ENCODE measurements at places on chromosomes 6 and 20.
A peak's percentile ranks its signal among the peaks of the same experiment; 100 is the strongest.

DNA sequence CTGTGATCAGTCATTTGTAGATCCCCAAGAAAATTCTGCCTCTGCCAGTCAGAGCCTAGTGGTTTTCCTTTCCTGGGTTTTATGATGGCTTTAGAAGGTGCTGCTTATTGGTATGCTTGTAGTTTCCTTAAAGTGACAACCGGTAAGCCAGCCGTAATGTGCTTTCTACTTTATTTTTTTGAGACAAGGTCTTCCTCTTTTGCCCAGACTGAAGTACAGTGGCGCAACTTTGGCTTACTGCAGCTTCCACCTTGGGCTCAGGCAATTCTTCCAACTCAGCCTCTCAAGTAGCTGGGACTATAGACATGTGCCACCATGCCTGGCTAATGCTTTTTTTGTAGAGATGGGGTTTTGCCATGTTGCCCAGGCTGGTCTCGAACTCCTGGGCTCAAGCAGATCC is 23.5 kb downstream of the MCM8 start:
- no peak for DNase-seq

- DNase-seq = no peak
Measured at GRCh38 chr6:131727868-131728267, 17.1 kb upstream of the CTAGE9 start.

DNA sequence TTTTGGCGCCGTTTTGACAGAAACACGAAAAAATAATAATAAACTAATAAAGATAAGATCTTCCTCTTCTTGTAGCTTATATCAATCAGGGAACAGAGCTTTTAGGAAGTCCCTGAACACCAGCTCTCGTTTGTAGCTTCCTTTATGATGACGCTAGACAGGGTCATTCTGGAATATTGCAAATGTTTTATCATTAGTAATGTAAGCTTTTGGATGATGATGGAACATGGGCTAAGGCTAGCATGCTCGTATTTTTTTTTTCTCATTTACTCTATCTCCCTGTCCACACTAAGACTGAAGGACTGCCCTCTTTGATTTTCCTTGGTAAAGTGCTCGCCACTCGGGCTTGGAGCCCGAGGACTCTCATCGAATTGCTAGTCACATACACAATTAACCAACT is 22.1 kb upstream of the POM121L2 start:
- DNase-seq = no peak

DNA sequence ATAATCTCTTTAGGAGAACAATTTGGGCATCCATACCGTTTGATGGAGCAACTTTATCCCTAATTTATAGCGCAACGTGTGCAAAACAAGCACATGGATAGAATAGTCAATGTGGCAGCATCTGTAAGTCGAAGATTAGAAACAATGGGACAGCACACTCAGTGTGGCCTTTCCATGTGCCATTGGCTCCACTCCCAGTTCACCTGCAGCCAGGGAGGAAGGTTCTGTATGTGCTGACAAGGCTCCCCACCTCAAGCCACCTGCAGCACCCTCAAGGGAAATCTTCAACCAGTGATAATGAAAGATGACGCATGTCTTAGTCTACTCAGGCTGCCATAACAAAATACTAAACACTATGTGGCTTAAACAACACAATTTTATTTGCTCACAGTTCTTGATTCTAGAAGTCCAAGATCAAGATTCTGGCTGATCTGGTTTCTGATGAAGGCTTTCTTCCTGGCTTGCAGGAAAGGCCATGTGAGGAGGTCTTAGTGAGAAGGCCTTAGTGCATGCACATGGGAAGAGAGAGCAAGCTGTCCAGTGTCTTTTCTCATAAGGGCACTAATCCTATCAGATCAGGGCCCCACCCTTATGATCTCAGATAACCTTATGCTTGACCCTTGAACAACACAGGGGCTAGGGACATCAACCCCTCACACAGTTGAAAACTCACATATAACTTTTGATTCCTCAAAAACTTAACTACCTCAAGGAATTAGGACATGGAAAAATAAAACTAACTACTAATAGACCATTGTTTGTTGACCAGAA is 34.9 kb upstream of the SHLD1 start:
- no peak for DNase-seq

GRCh38 chr6:30349421-30350177 is 4.6 kb downstream of the RPP21 start:
- DNase-seq = no peak

DNA sequence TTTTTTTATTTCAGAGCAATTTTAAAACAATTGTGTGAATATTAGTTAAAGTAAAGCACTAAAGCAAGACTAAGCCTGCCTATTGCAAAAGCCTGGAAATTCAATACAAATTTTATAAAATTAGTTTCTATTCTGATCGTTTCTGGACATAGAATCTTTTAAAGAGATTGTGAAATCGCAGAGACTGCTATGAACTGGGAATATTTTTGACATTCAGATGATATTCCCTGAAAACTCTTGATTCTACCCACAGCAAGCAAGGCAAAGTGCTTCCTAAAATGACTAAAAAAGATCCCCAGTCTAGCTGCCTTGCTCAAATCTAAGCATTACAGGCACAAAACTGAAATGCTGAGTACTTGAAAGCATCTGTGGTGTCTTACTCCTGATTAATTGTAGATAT is 187.6 kb upstream of the CEP162 start:
- no peak for DNase-seq

DNA sequence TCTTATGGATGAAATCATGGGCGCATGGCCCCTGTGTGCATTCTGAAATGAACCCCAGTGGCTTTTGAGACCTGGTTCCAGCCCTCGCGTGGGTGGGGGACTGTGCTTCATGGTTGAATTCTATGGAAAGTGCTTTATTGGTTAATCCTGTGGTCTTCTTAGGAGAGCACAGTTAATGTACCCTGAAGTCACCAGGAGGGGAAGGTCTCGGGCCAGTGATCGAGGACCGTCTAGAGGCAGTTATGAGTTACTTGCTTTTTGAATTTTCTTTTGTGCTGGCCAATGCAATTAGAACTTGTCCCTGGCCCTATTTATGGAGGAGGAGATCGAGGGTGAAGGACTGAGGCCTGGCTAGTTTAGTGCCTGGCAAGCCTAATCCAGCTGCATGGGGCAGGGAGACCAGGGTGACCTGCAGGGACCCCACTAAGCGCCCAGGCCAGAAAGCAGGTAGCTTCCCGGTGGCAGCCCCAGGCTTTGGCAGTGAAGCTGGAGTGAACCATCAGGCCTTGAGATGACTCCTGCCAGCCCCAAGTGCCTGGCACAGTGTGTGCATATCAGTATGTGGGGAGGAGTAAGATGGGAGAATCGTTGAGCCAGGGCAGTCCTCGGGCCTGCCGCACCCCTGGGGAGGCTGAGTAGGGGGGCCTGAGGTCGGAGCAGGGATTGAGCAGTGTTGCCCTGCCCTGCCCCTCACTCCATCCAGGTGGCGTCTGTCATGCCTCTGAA is 144.6 kb upstream of the RNF24 start:
- DNase-seq = no peak

DNA sequence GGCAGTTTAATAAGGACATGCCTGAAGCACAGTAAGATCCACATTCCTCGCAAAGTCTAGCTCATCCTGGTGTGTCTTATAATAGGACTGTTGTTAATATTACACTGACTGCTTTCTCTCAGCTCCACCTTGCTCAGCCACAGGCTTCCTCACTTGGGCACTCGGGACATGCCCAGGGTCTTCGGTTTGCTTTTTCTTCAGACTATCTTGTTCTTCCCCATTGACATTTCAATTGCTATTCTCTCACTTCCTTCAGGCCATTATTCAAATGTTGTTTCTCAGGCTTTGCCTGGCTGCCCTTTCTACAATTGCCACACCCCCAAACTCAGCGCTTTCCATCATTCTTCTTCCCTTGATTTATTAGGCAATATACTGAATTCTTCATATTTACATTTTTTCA is 274.8 kb upstream of the RGS17 start:
- DNase-seq = no peak

DNA sequence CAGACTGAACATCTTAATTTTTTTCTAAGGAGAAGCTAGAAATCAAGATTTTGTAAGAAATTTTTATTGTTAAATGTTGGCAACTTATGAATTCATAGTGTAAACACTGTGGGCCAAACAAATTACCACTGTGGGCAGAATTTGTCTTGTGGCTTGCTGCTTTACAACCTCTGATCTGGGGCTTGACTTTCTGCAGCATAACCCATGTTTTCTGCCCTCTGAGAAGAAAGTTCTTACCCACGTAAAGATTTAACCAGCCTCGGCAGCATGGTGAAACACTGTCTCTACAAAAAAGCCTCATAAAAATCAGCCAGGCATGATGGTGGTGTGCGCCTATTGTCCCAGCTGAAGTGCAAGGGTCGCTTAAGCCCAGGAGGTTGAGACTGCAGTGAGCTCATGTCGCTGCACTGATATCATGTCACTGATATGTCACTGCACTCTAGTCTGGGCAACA is 12.9 kb downstream of the ITCH start:
- DNase-seq = no peak

DNA sequence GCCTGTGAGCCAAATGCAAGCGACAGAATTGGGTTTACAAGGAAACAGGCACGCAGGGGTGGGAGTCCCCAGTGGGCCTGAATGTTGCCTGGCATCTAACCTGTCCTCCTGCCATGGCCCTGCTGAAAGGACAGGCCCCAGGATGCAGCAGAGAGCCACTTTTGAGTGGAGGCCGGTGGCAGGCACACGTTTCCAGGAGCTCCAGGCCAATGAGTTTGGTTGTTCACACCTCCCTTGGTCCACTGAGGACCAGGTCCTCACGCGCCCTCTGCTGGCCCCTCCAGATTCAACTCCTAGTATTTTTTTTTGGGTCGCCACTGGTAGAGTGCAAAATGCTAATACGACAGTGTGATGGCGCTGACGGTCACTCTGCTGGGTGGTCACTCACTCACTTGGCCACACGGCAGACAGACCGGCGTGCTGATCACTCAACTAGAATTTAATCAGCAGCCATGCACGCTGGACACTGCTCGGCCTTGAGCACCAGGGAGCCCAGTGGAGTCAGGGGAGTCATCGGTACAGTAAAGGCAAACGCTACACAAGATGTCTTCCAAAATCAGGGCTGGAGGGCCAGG is 81.7 kb upstream of the NFATC2 start:
- peak; percentile 65 for DNase-seq

DNA sequence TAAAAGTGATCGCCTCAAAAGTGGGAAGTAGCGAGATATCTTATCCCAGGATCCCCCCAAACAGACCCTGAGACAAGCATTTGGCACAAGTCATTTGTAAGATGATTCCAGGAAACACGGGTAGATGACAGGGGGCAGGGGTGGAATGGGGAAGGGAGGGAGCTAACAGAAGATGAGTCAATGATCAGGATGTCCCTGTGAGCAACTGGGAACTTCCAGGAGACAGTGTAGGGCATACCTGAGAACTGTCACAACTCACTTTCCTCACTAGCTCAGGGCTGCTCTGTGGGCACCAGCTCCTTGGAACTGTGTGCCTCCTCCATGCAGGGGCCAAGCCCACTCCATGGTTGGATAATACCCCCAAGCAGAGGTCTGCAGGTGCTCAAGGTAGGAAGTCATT is 38.5 kb upstream of the VSX1 start:
- DNase-seq = no peak

- DNase-seq = no peak
Measured at GRCh38 chr6:107871016-107871415, 46.9 kb upstream of the SCML4 start.

- no peak for DNase-seq
Measured at GRCh38 chr20:1870792-1871550, 24.2 kb upstream of the SIRPA start.

GRCh38 chr6:125173341-125174095 is 19.9 kb downstream of the TPD52L1 start:
- no peak for DNase-seq

DNA sequence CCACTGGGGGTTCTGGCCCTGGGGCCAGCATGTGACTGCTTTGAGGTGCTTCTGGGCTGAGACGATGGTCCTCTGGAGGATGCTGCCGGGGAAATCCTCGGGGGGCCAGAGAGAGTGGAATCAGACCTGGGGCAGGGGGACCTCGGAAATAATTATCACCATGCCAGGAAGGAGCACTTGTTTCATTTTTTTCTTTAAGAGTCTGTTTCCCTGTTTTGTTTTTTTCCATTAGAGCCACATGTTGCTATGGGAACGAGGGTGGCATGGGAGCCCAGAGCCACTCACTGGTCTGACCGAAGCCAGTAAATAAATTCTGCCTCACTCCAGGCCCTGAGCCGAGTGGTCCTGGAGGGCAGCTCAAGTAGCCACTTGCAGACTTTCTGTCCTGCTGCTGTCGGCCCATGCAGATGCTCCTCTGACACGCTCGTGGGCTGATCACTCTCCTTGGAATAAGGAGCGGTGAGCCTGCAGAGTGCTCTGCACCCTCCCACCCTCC is 365.1 kb downstream of the ZFAND3 start:
- no peak for DNase-seq

DNA sequence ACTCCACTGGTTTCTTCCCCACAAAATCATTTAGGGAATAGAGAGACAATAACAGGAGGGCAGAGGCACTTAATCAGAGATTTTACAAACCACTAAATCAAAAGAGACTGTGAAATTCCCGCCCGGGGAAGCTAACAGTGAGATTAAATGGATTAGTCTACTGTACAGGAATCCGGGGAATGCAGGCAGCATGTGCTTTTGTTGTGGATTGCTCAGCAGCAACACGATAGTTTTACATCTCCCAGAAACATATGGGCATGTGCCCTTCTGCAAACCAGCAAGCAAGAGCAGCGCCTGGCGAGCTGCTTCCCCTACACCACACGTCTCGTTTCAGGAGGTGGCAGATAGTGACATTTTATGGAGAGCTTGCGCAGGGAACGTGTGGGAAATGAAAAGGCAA is 382.3 kb downstream of the CD83 start:
- DNase-seq = peak; percentile 76

DNA sequence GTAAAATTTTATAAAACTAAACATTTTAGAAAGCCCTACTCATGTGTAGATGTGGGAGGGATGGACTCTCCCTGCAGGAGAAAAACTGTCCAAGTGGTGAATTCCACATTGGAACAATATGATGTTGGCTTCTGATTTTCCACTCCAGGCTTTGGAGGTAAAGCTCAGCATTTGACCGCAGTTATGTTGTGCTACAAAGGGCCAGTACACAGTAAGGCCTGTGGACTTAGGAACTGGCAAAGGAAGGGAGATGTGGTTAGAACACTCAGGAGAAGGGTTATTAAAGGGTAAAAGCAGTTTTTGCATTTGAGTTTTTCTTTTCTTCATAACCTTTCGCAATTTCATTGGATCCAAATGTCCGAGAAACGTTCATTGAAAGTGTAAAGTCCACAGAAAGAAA is 150.3 kb upstream of the SASH1 start:
- peak; percentile 25 for DNase-seq

- no peak for DNase-seq
Measured at GRCh38 chr6:83594941-83595340, 82.6 kb downstream of the PRSS35 start.

- no peak for DNase-seq
Measured at GRCh38 chr6:47187893-47188587, 121.7 kb downstream of the TNFRSF21 start.

DNA sequence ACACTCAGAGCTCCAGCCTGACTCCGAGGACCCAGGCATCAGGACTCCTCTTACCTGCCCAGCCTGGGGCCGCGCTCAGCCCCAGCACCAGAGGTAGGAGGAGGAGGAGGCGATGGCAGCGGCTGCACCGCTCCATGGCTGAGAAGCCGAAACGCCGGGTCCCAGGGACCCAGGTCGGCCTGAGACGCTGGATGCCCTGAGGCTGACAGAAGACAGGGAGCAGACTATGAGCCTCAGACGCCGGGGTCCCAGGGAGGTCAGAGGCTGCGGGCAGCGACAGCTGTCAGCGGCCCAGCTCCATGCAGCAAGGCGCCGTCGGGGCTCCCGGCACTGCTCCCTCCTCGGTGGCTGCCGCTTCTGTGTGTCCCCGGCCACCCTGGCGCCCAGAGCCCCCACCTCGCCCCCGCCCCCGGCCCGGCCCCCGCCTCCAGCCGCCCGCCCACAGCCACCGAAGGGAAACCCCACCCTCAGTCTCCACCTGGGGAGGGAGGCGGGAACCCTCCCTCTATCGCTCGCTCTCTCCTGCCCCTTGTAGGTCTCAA is at the start of gene COL11A2:
TSS of gene COL11A2 (minus strand) at position 363 of the 542 bp plus-strand sequence. CDS start at position 136, 227 bp downstream.
- no peak for DNase-seq
